ENCODE measurements at places on chromosomes 12 and 14. TPM values are rescaled to one million over a fixed set of nuclear protein-coding genes. Genes with fewer than 3 reads are reported as not detected.

- H3K27ac ChIP-seq = no peak overlapping the region
- no peaks in the 10 kb centered on the region for H3K36me3 ChIP-seq
- DNase-seq = no peak
- no peaks in the 10 kb centered on the region for H3K27me3 ChIP-seq
Measured at GRCh38 chr14:93026339-93026738, 89.4 kb downstream of the ITPK1 start.

DNA sequence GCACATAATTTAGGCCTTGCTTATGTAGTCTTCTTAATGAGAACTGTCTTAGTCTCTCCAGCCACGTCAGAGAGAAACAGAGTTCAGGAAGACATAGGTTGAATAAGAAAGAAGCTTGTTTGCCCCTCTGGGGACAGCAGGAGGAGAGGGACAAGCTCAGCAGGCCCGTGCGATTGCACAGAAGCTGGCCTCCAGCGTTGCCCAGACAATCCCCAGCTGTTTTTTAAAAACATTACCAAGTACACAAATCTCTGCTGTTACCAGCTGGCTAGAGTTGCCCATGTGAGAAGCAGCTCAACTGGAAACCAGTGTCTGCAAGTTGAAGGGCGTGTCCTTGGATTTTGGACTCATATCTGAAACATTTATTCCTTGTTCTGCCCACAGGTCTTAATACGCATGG, 232.6 kb downstream of the EFCAB11 start:
- DNase-seq = no peak
- no peak overlapping the region for H3K4me3 ChIP-seq
- no peak overlapping the region for H3K27ac ChIP-seq
- no peaks in the 10 kb centered on the region for H3K36me3 ChIP-seq
- H3K27me3 ChIP-seq = peaks cover 1% of the 10 kb centered on the region

Gene SAMD15
- 1.3 TPM for total RNA-seq

Gene GLT8D2
- not detected for total RNA-seq

- H3K36me3 ChIP-seq = no peaks in the 10 kb centered on the region
- peaks cover 29% of the 10 kb centered on the region for H3K27me3 ChIP-seq
Measured at GRCh38 chr12:124713436-124714082, 146.1 kb upstream of the NCOR2 start.
